CD8-positive, alpha-beta memory T cell (primary cell): ENCODE measurements at places on chromosomes 6 and 20.

DNA sequence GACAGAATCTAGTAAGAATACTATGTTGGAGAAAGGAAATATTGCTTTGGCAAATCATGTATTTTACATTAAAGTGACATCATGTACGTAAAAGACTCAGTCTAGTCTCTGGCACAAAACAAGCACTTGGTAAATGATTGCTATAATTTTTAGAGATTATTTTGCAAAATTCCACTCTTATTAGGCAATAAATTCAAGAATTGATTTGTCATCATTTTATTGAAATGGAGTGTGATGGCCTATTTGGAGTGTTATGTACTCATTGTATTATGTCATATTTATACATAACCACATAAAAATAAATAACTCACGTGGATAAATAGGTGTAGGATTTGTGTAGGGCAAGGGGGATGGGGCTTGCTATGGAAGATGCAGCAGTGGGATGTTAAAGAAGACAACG is 70.0 kb upstream of the FYN start:
- DNase-seq, result no peak

- no peak for DNase-seq
Observed at GRCh38 chr6:41818271-41819054, 31.0 kb downstream of the TOMM6 start.

GRCh38 chr6:16883414-16883813 is 122.2 kb upstream of the ATXN1 start:
- no peak for DNase-seq

GRCh38 chr6:36198986-36199385 is 2.4 kb downstream of the BRPF3 start:
- no peak for DNase-seq

DNA sequence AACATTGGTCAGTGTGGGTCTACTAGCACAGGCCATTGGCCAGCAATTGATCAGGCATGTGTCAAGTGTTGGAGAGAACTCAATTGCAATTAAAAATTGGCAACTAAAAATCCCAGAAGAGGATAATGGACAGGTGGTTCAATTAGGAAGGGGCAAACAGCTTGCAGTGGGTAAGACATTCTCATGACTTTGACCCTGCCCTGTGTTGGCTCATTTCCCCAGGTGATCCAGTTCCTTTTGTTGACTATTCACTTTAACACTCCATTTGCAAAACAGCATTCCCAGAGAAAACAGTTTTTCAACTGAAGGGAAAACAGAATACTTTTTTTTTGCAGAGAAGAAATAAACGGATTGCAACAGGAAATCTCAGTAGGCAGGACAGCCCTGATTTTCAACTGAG is 28.9 kb upstream of the SCGN start:
- no peak for DNase-seq

GRCh38 chr20:1131354-1131753 is 13.0 kb downstream of the PSMF1 start:
- DNase-seq, result no peak

DNA sequence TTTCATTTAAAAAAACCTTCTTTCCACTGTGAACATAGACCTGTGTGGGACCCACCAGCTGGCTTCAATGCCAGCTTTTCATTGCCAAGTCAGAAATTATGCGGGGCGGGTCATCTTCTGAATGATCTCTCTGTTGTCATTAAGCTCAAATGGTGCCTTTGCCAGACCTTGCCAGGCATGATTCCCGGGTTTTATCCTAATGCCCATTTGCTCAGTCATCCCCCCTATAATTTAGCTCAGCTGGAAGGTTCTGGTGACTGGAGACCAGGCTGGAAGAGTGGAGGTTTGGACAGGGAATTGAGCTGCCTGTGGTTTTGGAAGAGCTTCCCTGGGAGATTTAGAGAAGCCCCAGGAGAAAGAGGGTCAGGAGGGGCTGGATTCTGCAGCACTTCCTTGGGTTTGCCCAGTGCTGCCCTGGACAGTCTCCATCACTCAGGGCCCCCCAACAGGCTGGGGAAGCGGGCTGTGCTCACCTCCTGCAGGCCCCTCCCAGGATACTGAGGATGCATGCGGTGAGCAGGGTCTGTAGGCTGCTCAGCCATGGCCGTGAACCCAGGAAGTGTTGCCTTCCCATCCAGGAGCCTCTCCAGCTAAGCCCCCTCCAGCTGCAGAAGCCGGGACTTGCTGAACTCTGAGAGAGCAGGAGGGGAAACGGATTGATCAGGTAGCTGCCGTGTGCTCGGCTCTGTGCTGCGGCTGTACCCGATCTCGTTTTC is 273.0 kb downstream of the CDH4 start:
- DNase-seq, result no peak

- DNase-seq, result no peak
Observed at GRCh38 chr20:44404204-44405181, 49.0 kb downstream of the HNF4A start.

- DNase-seq, result no peak
Observed at GRCh38 chr6:47915017-47915416, 133.2 kb downstream of the OPN5 start.

- DNase-seq, result peak; percentile 33
Observed at GRCh38 chr20:25987073-25987927, 290.6 kb upstream of the ZNF337 start.

DNA sequence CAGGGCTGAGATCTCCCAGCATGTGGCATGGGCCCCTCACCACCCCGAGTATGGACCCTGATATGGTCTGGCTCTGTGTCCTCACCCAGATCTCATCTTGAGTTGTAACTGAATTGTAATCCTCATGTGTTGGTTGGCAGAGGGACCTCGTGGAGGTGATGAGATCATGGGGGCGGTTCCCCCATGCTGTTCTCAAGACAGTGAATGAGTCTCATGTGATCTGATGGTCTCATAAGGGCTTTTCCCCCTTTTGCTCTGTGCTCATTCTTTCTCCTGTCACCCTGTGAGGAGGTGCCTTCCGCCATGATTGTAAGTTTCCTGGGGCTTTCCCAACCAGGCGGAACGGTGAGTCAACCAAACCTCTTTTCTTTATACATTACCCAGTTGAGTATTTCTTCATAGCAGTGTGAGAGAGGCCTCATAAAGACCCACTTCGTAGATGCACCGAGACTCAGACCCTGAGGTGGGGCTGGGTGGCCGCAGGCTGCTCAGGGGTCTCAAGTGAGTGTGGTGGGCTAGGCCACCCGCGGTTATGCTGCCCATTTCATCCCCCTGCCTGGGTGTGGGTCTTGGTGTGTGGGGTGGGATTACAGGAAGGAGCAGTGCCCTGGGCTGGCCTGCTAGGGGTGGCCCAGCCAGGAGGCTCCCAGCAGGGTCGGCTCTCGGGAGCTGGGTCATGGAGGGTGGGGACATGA is 26.2 kb upstream of the GATA5 start:
- no peak for DNase-seq

DNA sequence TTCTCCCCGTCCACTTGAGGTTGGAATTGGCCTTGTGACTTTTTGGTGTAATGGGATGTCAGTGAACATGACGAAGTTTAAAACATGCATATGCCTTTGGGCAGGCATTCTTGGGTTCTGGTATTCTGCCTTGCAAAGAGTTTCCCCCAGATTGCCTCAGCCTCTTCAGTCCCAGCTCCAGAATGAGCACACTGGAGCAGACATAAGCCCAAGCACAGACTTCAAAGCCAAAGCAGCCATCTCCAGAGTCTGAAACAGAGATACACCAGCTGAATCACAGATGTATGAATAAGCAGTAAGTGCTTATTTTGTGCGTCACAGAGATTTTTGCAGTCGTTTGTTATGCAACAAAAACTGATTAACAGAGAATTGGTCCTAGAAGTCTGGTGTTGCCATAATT is 546.0 kb downstream of the FRK start:
- no peak for DNase-seq

GRCh38 chr6:105747823-105748405 is 338.2 kb upstream of the PRDM1 start:
- no peak for DNase-seq

DNA sequence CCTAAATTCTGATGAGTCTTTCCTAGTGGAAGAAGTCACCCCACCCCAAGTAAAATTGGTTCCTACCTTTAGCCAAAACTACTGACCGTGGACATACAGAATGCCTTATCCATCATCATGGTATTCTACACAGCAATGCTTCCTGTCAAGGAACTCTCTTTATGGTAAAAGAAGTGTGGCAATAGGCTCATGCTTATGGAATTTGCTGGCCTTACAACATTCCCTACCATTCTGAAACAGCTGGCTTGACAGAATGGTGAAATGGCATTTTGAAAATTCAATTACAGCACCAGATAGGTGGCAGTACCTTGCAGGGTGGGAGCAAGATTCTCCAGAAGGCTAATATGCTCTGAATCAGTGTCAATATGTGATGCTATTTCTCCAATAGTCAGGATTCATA is 41.8 kb upstream of the BACH2 start:
- no peak for DNase-seq

GRCh38 chr6:31791324-31792089 is 4.0 kb downstream of the VARS1 start:
- peak; percentile 28 for DNase-seq

- DNase-seq, result peak; percentile 56
Observed at GRCh38 chr6:33314943-33315792, 1.3 kb upstream of the TAPBP start.

DNA sequence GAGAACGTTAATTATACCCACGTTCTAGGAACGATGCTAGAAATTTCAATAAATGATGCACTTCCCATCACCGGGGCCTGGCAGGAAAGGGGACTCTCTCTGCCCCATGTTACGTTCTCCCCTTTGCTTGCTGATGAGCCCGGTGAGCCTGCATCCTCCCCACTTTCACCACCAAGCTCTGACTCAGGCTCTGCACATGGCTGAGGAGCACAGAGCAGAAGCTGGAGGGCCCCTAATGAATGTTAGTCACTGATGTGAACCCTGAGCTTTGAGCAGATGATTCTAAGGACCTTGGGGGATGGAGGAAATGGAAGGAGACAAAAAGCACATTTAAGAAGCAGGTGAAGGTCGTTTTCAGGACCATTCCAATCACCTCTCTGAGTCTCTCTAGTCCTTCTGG is 468.2 kb upstream of the ARID1B start:
- DNase-seq, result no peak

GRCh38 chr20:45792317-45793118 is 764 bp downstream of the DNTTIP1 start:
- no peak for DNase-seq

DNA sequence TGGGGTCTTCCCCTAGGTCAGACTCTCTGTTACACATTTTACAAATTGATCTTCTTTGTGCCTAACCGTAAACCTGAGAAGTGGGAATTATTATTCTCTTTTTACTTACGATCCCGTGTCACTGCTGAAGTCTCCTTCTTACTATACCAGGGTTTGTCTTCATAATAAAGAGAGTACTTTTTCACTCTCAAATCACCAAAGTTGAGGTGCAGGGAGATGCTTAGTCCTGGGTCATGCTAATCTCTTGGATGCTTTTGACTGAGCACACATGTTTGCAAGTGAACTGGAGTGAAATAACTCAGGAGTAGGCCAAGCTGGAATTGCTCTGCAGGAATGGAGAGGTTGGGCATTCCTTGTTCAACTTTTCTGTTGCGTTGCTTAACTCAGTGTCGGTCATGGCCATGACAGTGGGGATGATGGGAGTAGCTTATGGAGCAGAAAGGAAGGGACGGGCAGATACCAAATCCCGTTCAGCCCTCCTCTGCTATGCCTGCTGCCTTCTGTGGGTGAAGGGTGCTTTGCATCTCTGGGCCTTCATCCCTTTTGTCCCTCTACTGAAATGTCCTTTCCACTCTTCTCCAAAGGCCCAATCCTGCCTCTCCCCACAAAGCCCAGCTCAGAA is 15.2 kb upstream of the TAGAP start:
- DNase-seq, result no peak

DNA sequence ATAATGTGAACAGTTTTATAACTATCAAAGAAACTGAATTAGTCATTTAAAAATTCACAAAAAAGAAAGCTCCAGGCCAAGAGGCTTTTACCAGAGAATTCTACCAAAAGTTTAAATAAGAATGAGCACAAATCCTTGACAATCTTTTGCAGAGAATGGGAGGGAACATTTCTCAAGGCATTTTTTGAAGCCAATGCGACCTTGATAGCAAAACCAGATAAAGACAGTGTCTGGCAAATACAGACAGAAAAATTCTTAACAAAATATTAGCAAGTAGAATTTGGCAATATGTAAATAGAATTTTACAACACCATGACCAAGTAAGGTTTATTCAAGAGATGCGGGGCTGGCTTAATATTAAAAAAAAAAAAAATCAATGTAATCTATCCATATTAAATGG is 41.7 kb downstream of the RNF24 start:
- no peak for DNase-seq

DNA sequence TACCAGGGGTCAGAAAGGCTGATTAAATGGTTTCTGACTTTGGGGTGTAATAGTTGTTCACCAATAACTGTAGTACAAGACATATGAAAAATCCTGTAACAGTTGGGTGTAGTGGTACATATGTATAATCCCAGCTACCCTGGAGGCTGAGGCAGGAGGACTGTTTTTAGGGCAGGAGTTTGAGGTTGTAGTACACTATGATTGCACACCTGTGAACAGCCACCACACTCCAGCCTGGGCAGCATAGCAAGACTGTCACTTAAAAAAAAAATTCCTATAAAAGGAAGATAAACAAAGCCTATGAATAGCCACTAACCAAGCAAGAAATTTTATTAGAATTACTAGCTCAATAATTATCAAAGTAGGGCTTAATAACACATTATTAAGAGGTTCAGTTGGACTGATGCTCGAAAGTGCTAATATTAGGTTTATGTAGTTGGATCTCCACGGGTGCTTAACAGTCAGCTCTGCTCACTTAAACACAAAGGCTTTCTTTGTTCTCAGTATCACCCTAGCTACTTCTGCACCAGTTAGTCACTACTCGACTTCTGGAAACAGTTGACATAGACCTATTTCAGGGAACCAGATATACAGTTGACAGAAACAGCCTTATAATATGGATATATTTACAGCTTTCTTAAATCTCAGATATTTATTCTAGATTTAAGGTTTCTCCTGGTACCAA is 113.0 kb downstream of the MTFR2 start:
- no peak for DNase-seq

GRCh38 chr20:50821257-50821921 is 26.5 kb downstream of the BCAS4 start:
- no peak for DNase-seq

- no peak for DNase-seq
Observed at GRCh38 chr6:1873781-1874180, 264.1 kb downstream of the FOXC1 start.
